Esophagus muscularis mucosa (tissue), 4 donors: ENCODE measurements at places on chromosomes 12 and 14. TPM values are rescaled to one million over a fixed set of nuclear protein-coding genes. Genes with fewer than 3 reads are reported as not detected.

Gene TARBP2
- total RNA-seq, result 16.6 TPM

- no peak for DNase-seq
- H3K27me3 ChIP-seq, result no peaks in the 10 kb centered on the region
- H3K4me1 ChIP-seq, result peaks cover 4% of the 10 kb centered on the region
- H3K36me3 ChIP-seq, result no peaks in the 10 kb centered on the region
- no peak overlapping the region for H3K4me3 ChIP-seq
Observed at GRCh38 chr14:71554959-71555612, 377.1 kb upstream of the RGS6 start.

DNA sequence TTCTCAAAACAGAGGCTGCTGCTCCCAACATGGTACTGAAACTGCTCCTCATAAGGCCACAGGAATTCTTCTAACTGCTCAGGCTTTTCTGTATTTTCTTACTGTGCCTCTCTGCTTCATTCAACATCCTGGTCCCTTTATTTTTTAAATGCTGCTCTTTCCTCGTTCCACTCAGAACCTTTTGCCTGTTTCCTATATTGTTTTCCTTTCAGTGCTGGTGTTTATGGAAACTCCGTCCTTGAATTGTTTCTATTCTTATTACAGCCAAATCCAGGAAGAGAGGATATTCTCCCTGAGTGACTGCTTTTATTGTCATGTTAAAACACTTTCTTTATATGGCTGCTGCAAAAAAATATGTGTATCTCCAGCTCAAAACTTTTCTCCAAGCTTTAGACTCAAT, 173.0 kb upstream of the E2F7 start:
- no peak overlapping the region for H3K27ac ChIP-seq
- H3K36me3 ChIP-seq, result no peaks in the 10 kb centered on the region
- no peaks in the 10 kb centered on the region for H3K27me3 ChIP-seq
- no peaks in the 10 kb centered on the region for H3K4me1 ChIP-seq

- H3K27ac ChIP-seq, result no peak overlapping the region
- no peak for DNase-seq
- H3K4me3 ChIP-seq, result no peak overlapping the region
- H3K4me1 ChIP-seq, result no peaks in the 10 kb centered on the region
Observed at GRCh38 chr12:112163471-112163991, 38.2 kb downstream of the TRAFD1 start.

- no peaks in the 10 kb centered on the region for H3K36me3 ChIP-seq
- H3K27me3 ChIP-seq, result no peaks in the 10 kb centered on the region
- H3K4me3 ChIP-seq, result no peak overlapping the region
- H3K4me1 ChIP-seq, result peaks cover under 1% of the 10 kb centered on the region
- H3K27ac ChIP-seq, result no peak overlapping the region
Observed at GRCh38 chr12:104501660-104502059, 44.9 kb downstream of the CHST11 start.

Gene TSHR
- not detected for total RNA-seq

Gene SRRM4
- total RNA-seq, result not detected

DNA sequence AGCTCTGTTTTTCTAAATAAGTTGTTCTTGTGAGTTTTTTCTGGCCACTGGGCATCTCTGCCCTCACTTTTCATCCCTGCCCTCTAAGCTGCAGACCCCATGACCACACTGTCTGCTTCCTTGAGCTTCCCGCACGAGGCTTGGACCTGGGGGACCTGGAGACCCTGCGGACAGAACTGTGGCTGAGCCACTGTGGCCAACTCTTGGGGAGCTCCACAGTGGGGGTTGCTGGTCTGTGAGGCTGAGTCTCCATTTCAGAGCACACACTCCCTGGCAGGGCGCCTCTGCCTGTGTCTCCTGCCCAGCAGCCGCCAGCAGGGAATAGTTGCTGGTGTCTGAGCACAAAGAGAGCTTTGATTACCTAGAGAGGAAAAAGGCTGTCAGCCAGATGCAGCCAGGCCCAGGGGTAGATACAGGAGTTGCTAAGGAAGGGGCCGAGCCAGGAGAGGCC, 13.1 kb upstream of the RIN3 start:
- H3K36me3 ChIP-seq, result no peaks in the 10 kb centered on the region
- no peaks in the 10 kb centered on the region for H3K4me1 ChIP-seq
- DNase-seq, result no peak
- no peak overlapping the region for H3K27ac ChIP-seq
- H3K27me3 ChIP-seq, result no peaks in the 10 kb centered on the region
- no peak overlapping the region for H3K4me3 ChIP-seq

DNA sequence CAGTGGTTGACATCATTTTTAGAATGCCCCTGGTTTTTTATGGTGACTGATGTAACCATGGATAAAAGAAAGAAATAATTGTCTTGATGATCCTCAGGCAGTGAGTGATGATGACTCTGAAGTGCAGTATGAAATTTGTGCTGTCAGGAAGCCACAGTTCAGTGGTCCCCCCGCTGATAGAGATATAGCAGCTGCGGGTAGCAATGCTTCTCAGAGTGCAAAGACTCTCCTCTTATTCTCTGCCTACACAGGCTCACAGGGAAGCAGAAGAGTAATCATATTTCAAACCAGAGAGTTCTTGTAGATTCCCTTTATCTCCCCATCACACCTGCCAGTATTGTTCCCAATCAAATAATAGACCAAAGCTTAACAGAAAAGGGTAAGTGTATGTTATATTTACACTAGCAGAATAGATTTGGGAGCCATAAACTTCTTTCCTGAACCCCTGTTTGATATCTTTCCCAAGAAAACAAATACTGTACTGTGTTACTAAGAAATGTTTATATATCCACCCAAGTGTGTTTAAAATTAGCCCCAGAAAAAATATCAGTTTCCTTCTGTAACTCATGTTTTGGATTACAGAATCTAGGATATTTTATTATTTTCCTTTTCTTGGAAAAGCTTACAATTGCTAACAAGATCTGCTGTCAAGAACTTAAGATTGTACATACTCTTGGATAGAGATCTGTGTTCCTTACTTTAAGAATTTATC, 1817.4 kb upstream of the FLRT2 start:
- no peaks in the 10 kb centered on the region for H3K27me3 ChIP-seq
- DNase-seq, result no peak
- H3K4me1 ChIP-seq, result peaks cover 6% of the 10 kb centered on the region
- H3K27ac ChIP-seq, result no peak overlapping the region
- no peaks in the 10 kb centered on the region for H3K36me3 ChIP-seq

- no peaks in the 10 kb centered on the region for H3K27me3 ChIP-seq
- H3K4me3 ChIP-seq, result no peak overlapping the region
- H3K4me1 ChIP-seq, result no peaks in the 10 kb centered on the region
- no peaks in the 10 kb centered on the region for H3K36me3 ChIP-seq
Observed at GRCh38 chr12:58727521-58727920, 192.8 kb downstream of the LRIG3 start.
